ENCODE measurements at places on chromosomes 2 and 18.

- DNase-seq = no peak
These were observed 187.1 kb downstream of the ZBTB7C start for GRCh38 chr18:48222118-48222517.

DNA sequence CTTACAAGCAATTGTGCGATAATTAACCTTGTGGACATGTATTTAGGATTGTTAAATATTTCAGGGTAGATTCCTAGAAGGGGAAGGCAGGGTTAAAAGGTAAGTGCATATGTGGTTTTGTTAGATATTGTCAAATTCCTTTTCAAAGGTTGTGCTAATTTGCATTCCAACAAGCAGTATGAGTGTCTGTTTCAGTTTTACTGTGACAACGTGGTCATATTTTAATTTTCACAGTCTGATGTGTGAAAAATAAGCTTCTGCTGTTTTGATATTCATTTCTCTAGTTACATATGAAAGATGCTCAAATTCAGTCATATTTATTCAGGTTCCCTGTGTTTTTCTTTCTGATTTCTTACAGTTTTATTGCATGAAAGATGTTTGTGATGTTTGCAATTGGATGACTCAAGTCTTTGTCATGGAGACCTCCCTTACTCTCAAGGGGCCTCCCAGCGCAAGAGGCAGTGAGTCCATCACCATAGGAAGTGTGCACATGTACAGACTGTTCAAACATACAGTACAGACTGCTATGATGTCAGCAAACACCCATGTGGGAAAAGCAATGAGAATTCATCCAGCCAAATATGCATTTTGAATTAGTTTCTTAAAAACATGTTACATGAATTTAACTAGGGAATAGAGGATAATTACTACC is 310.8 kb downstream of the GALR1 start:
- DNase-seq = no peak

DNA sequence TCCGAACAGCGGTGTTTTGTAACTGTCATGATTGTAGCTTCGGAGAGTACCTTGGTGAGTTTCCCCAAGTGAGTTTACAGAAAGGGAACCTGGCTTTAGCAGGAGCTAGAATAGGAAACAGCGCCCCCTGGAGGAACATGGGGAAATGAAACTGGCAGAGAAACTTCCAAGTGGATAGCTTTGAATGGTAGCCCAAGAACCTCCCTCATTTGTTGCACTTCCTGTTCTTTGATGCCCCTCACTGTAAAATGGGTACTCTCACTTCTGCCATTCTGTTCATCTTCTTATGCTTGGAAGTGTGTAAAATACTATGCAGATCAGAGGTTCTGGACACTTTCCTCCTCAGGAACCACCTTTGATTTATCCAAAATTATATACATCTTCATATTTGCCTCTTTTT is 36.2 kb downstream of the CHST10 start:
- DNase-seq = peak; percentile 50

DNA sequence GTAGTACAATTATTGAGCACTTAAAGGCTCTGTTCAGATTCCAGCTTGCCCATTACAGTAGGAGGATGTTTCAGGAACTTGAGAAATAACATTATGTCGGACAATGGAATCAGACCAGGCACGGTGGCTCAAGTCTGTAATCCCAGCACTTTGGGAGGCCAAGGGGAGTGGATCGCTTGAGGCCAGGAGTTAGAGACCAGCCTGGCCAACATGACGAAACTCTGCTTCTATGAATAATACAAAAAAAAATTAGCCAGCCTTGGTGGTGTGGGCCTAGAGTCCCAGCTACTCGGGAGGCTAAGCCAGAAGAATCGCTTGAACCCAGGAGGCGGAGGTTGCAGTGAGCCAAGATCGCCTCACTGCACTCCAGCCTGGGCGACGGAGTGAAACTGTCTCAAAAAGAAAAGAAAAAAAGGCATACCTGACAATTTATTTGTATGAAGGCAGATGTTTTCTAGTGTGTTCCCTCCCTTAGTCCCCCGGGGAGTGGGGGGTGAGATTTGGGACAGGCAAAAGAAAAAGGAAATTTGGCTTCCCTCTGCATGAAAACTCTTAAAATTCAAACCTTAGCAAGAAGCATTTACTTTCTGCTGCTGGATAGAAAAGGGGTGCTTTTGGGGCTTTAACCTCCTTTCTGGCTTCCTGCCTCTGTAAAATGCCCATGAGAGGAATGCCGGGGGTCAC is 13.7 kb upstream of the ZNF532 start:
- DNase-seq = no peak

- DNase-seq = no peak
These were observed 18.0 kb downstream of the MEIS1 start for GRCh38 chr2:66452917-66453316.

DNA sequence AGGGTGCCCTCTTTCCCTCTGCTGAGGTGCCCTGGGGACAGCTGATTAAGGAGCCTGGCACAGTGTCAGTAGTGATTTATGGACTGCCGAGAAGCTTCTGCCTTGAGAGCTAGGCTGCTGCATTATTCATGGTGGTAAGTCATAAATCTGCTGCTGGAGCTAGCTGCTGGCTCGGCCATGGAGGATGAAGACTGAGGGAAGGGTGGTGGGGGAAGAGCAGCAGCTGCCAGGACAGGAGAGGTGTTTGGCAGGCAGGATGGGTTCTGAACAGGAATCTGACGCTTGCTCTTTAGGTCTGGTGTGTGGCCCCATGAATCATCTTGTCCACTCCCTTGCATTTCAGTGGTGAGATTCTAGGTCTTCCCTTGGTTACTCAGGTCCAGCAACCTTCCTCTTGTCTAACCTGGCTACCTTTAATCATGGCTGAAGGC is 296.3 kb downstream of the DYSF start:
- no peak for DNase-seq

DNA sequence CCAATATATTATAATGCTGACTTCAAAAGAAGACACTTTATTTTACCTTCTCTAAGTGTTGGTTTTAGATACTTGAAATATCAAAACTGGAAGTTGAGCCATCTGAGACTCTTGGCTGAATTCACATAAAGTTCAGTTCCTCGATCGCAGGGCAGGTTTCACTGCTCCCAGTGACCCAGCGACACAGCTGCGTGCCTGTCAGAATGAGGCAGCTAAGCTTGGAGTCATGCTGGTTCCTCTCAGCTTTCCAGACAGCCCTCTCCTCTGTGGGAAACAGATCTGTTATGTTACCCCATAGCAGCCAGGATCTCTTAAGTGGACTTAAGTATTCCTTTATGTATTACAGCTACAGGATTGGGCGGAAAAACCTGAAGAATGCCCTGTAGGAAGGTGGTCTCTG is 142.8 kb upstream of the ALPP start:
- DNase-seq = no peak

DNA sequence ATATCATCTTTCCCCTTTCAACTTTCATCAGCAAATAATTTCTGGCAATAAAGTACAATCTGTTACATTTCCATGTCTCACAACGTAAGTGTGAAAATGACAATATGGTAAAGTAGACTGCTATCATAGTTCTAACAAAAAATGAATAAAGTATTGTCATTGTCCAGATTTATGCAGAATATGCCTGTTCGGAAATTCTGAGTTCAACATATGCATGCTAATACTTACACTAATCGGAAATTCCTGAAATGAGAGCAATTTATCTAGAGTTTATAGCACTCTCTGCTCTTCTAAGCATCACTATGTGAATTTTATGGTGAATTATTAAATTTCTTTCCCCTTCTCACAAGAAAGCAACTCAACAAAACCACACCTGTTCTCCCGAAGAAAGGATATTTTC is 8.1 kb downstream of the CWC22 start:
- no peak for DNase-seq

- DNase-seq = peak; percentile 38
These were observed at the start of gene DPP4 for GRCh38 chr2:162073888-162074631. Gene DPP4, minus strand, starts transcription at chr2:162074215. Its CDS starts 234 bp downstream, at chr2:162073981.

DNA sequence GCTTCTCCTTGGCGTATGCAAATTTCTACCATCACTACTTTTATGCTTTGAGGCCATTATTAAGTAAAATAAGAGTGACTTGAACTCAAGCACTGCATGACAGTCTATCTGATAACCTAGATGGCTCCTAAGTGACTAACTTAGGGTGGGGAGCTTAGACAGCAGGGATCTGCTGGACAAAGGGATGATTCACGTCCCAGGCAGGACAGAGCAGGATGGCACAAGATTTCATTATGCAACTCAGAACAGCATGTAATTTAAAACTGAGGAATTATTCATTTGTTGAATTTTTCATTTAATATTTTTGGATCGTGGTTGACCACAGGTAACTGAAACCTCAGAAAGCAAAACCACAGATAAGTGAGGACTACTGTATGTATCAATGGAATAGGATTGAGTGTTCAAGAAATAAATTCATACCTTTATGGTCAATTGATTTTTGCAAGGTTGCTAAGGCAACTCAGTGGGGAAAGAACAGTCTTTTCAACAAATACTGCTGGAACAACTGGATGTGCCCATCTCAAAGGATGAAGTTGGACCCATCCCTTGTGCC is 115.3 kb downstream of the MBD2 start:
- no peak for DNase-seq

- DNase-seq = no peak
These were observed 107.9 kb downstream of the PTGR3 start for GRCh38 chr18:75100832-75101630.

DNA sequence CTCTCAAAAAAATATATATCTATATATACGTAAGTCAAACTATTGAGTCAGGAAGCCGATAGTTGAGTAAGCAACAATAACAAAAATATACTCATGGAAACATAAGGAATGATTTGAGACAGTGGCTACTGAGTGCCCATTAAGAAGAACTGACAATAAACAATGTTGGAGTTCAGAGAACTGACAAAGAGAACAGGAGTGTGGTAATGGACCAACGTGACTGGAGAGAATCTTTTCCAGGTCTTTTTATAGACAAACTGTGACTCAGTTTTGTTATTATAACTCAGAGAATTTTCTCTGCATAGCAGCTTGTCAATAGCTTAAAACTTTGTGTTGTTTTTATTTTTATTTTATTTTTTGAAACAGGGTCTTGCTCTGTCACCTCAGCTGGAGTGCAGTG is 4.6 kb upstream of the GALM start:
- no peak for DNase-seq

DNA sequence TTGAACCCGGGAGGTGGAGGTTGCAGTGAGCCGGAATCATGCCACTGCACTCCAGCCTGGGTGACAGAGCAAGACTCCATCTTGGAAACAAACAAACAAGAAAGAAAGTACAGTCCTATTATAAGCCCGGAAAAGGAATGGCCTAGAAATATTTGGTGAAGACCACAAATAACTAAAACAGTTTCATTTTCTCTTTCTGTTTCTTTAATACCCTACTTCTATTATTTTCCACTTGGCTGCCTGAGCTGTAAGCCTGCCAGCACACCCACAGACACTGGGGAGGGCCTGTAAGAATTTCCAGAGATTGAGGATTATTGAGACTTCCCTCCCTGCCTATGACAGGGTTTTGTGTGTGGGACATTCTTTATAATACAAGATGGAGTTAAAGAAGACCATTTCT is 188.0 kb upstream of the DCC start:
- DNase-seq = no peak

GRCh38 chr2:164662868-164663631 is 41.8 kb upstream of the GRB14 start:
- DNase-seq = no peak

GRCh38 chr2:30334762-30335363 is 103.5 kb downstream of the LBH start:
- no peak for DNase-seq

- DNase-seq = peak; percentile 59
These were observed 417.9 kb downstream of the HRH4 start for GRCh38 chr18:24878289-24878688.

- DNase-seq = no peak
These were observed 22.4 kb downstream of the COLEC11 start for GRCh38 chr2:3617198-3617890.

DNA sequence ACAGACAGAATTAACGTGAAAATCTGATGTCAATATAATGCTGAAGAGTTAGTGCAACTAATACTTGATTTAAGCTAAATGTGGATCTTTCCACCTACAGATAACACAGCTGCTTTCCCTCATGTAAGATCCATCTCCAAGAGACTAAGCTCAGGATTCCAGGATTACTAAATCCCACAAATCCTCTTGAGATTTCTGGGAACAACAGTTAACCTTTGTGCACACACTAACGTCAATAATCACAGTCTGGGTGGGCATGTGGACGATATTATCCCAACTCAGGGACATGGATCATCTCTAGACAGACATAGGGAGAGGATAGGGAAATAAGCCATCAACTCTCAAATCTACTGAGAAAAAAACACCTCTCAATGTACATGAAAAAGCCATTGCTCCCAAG is 432.6 kb downstream of the SATB2 start:
- no peak for DNase-seq

DNA sequence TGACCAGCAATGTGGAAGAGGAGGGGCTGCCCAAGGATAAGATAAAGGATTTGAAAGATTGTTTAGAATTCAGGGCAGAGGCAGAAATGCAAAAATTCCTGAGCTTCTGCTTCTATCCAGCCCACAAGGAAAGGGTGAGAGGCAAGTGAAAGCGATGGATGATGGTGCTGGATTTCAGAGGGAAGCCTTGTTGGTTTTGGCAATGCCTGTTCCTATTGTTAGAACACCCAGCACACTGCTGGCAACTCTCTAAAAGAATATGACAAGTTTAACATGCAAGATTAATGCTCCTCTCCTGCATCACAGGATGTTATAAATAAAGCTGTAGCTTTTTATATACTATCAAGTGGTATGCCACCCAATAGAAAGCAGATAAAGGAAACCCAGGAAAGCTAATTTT is 92.6 kb downstream of the ZNF385B start:
- no peak for DNase-seq

DNA sequence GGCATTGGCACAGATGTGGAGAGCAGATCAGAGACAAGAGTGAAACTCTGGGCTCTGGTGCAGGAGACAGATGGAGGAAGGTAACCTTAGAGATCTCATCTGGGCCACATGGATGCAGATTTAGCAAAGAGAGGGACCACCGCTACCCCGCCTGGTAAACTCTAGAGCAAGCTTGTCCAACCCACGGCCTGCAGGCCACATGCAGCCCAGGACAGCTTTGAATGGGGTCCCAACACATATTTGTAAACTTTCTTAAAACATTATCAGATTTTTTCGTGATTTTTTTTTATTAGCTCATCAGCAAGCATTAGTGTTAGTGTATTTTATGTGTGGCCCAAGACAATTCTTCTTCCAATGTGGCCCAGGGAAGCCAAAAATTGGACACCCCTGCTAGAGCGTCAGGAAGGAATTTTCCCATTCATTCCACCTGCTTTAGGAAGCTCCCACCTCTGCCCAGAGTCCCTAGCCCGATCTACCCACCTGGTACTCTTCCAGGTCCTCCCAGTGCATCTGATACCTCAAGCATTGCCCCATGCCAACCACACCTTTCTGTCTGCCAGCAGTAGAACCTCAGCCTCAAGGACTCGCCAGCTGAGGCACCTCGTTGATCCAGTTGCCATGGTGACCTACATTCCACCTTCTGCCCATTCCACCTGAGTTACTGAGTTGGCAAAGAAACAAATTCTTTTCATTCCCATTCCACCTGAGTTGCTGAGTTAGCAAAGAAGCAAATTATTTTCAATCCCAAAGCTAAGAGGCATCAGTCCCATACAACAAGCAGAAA is at the start of gene CIB4:
Gene CIB4, minus strand, starts transcription at position 586 of the 784 bp plus-strand sequence. Its CDS starts 52 bp downstream, at position 534.
- no peak for DNase-seq
